ENCODE measurements at places on chromosomes 5 and 9.

- no peaks in the 10 kb centered on the region for H3K27me3 ChIP-seq
- no peaks in the 10 kb centered on the region for H3K36me3 ChIP-seq
- no peak overlapping the region for H3K4me3 ChIP-seq
- H3K27ac ChIP-seq = no peak overlapping the region
- no peaks in the 10 kb centered on the region for H3K4me1 ChIP-seq
Measured at GRCh38 chr5:16480821-16481538, 15.4 kb upstream of the ZNF622 start.

- H3K27me3 ChIP-seq = no peaks in the 10 kb centered on the region
- no peak for DNase-seq
- no peak overlapping the region for H3K4me3 ChIP-seq
Measured at GRCh38 chr5:87185838-87186237, 81.8 kb upstream of the RASA1 start.

- H3K4me3 ChIP-seq = no peak overlapping the region
- H3K27me3 ChIP-seq = no peaks in the 10 kb centered on the region
- H3K36me3 ChIP-seq = no peaks in the 10 kb centered on the region
- DNase-seq = no peak
Measured at GRCh38 chr9:106023455-106023854, 329.1 kb downstream of the TMEM38B start.

DNA sequence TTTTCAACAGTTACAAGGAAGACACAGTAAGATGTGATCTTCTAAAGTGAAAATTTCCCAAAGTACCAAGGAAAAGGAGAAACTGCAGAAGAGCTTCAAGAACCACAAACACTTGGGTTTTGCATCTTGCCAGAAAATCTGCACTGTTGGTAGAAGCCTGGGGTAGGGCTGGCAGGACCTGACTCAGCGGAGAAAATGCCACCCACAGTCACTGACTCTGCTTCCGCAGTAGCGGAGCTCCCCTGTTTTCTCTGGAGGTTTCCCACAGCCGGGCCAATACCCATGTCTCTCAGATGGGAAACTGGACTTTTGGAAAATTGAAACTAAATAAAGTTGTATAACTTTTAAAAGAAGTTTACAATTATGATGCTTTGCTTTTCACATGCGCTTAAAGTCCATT, 104.2 kb downstream of the MEF2C start:
- no peaks in the 10 kb centered on the region for H3K36me3 ChIP-seq
- H3K27me3 ChIP-seq = no peaks in the 10 kb centered on the region
- H3K4me1 ChIP-seq = peaks cover 19% of the 10 kb centered on the region
- H3K4me3 ChIP-seq = peak overlapping the region; percentile 49
- peak overlapping the region; percentile 94 for H3K27ac ChIP-seq

DNA sequence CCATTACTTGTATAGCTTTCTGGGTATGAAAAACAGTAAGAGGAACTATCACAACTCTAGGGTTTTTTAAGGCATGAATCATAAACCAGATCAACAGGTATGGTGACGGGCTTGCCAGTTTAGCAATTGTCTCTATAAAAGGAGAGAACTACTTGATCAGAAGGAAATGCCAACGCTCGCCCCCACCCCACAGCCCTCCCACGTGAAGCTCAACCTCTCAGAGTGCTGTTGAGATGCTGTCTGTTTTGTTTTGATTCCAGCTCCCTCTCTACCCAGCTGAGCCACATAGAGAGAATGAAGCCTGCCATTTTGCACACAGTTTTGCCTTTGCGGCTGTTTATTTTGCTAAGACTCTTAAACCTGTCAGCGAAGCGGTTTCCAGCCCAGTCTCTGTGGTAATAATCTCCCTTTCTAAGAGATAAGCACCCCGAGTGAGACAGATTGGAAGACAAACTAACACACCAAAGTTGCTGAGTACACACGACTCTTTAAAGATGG, 257.9 kb upstream of the ANKRD55 start:
- no peaks in the 10 kb centered on the region for H3K27me3 ChIP-seq
- H3K27ac ChIP-seq = no peak overlapping the region
- no peak for DNase-seq
- H3K4me1 ChIP-seq = no peaks in the 10 kb centered on the region

GRCh38 chr5:87268970-87269377, 1.3 kb downstream of the RASA1 start:
- H3K4me3 ChIP-seq = peak overlapping the region; percentile 98
- no peaks in the 10 kb centered on the region for H3K27me3 ChIP-seq
- H3K27ac ChIP-seq = peak overlapping the region; percentile 95
- no peaks in the 10 kb centered on the region for H3K36me3 ChIP-seq
- no peak for DNase-seq

DNA sequence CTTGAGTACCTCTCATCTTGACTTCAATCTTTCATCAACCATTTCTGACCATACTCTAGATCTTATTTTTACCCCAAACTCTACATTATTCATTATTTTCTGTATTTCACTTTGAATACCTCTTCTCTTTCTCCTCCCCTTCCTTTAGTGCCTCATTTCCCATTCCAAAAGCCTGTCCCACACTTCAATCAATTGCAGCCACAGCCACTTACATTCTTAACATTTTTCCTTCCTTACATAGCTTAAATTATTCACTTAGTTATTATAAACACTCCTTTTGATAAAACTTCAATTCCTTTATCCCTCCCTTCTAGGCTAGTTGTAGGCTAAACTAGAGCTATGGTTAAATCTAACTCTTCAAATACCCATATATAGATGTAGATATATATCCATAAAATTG, 344.0 kb downstream of the PRR16 start:
- H3K27ac ChIP-seq = no peak overlapping the region
- H3K36me3 ChIP-seq = no peaks in the 10 kb centered on the region
- H3K4me3 ChIP-seq = no peak overlapping the region

DNA sequence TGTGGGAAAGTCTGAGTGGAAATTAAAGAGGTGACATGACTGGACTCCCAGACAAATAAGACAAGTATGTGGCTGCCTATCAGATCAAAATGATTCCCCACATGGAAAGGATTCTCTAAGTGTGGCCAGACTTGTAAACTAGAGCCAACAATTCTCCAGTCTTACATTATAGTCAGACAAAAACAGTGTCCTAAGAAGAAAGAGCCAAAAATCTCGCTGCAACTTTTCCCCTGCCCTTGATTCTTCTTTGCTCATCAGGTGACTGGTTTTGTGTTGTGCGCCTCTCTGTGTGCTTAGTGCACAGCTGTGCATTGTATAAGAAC, 164.2 kb upstream of the TARS1 start:
- no peaks in the 10 kb centered on the region for H3K27me3 ChIP-seq
- H3K4me3 ChIP-seq = no peak overlapping the region
- H3K27ac ChIP-seq = no peak overlapping the region
- H3K4me1 ChIP-seq = peaks cover 12% of the 10 kb centered on the region
- DNase-seq = no peak

GRCh38 chr9:131963072-131964030, 116.3 kb downstream of the MED27 start:
- H3K4me3 ChIP-seq = no peak overlapping the region
- no peak overlapping the region for H3K27ac ChIP-seq
- no peaks in the 10 kb centered on the region for H3K27me3 ChIP-seq
- no peak for DNase-seq

DNA sequence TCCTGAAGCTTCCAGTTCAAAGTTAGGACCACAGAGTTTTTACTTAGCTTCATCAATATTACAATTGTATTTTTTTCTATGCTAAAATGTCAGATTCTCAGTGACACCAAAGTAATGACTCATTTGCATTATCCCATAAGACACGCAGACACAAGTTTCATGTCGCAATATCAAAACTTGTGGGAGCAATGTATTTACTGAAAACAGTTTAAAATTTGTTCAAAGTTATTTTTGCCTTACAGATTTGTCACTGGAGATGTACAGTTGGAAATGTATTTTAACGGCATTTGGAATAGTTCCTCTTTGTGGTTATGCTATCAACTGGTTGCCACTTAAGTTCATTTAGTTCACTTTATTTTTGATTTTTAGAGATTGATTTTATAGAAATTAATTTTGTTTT, 36.2 kb upstream of the DAP start:
- no peaks in the 10 kb centered on the region for H3K36me3 ChIP-seq
- DNase-seq = no peak
- H3K27me3 ChIP-seq = no peaks in the 10 kb centered on the region
- H3K27ac ChIP-seq = no peak overlapping the region
- no peaks in the 10 kb centered on the region for H3K4me1 ChIP-seq

DNA sequence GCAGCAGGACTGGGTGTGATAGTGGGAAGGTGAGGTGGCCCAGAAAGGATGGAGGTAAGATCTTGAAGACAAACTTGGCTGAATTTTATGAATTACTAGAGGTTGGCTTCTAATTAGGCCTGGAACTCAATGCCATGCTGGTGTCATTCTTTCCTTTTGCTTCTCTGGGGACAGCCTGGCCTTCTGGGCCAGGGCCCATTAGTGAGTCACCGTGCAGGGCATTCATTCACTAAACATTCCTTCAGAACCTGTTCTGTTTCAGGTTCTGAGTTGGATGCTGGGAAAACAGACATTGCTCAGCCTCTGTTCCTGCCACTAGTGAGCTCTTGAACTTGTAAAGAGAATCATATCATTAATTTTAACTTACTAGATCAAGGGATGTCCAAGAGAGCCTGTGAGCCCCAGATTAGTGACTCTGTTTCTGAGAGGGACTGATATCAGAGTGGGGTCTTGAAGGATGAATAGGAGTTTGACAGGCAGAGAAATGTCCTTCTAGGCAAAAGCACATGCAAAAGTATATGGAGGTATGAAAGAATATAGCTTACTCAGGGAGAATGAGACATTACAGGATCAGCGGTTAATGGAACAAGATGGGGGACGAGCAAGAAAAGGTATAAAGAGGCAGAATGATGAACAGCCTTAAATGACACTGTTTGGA, 66.5 kb downstream of the LHX2 start:
- H3K36me3 ChIP-seq = no peaks in the 10 kb centered on the region
- no peaks in the 10 kb centered on the region for H3K27me3 ChIP-seq
- H3K27ac ChIP-seq = peak overlapping the region; percentile 37
- H3K4me3 ChIP-seq = no peak overlapping the region
- peaks cover 3% of the 10 kb centered on the region for H3K4me1 ChIP-seq

- no peaks in the 10 kb centered on the region for H3K27me3 ChIP-seq
- DNase-seq = peak; percentile 51
- H3K36me3 ChIP-seq = no peaks in the 10 kb centered on the region
- H3K4me1 ChIP-seq = peaks cover 24% of the 10 kb centered on the region
- no peak overlapping the region for H3K27ac ChIP-seq
Measured at GRCh38 chr5:157464519-157465171, 4.6 kb downstream of the NIPAL4 start.

DNA sequence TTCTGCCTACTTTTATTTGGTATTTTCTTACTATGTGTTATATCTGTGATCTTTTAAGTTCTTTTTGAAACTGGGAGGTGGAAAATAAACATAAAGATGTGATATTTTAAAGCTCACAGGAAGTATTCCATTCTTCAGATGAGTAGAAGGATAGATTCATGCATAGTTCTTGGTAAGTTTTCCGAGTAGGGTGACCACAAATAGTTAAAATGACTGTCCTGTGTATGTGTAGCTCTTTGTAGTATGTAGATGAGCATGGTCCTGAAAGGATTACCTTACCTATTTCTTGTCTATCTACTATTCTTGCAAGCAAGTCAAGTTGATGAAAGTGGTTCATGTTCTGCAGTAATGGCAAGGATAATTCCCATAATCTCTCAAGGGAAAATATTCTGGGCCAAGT, 47.7 kb downstream of the SRFBP1 start:
- no peak overlapping the region for H3K4me3 ChIP-seq
- H3K36me3 ChIP-seq = no peaks in the 10 kb centered on the region
- no peak for DNase-seq
- peaks cover 14% of the 10 kb centered on the region for H3K4me1 ChIP-seq

- H3K27me3 ChIP-seq = no peaks in the 10 kb centered on the region
- H3K27ac ChIP-seq = no peak overlapping the region
- no peak overlapping the region for H3K4me3 ChIP-seq
- no peak for DNase-seq
Measured at GRCh38 chr5:135199919-135200318, 165.9 kb upstream of the PITX1 start.

DNA sequence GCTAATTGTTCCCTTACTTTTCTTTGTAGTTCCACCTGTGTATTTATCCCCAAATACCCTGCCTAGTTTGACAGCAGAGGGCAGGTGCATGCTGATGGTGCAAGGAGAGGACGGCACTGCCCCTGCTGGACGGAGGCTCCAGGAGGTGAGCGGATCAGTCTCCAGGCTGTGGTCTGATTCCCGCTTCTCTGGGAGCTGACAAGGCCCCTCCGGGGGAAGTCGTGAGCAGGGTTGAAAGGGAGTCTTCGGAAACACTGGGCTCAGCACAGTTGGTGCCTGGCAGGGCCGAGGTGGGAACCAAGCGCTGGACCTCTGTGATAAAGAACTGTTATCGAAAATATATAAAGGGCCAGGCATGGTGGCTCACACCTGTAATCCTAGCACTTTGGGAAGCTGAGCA, 52.9 kb downstream of the RASGEF1C start:
- H3K27ac ChIP-seq = no peak overlapping the region
- H3K4me3 ChIP-seq = no peak overlapping the region
- no peaks in the 10 kb centered on the region for H3K36me3 ChIP-seq
- H3K4me1 ChIP-seq = no peaks in the 10 kb centered on the region
- DNase-seq = no peak
- no peaks in the 10 kb centered on the region for H3K27me3 ChIP-seq

- H3K4me3 ChIP-seq = no peak overlapping the region
- no peaks in the 10 kb centered on the region for H3K27me3 ChIP-seq
- peak overlapping the region; percentile 75 for H3K27ac ChIP-seq
- H3K36me3 ChIP-seq = peaks cover 9% of the 10 kb centered on the region
Measured at GRCh38 chr5:176381979-176382378, 6.4 kb downstream of the NOP16 start.

DNA sequence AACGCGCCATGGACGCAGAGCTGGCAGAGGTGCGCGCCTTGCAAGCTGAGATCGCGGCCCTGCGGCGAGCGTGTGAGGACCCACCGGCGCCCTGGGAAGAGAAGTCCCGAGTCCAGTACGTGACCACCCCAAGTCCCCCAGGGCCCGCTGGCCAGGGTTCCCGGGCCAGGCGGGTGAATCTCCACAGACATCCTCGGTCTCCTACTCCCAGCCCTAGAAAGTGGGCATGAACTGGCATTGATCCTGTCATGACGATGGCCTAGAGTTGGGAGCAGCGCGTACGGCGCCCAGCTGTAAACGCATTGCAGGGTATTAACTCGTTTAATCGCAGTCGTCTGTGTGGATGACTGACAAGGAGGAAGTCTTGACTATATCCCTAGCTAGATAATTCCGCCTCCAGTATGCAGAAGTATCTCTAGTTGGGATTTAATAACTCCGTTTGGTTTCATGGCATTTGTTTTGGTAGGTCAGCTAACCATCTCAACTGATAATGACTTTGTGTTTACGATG, 293 bp downstream of the CENPP start:
- no peaks in the 10 kb centered on the region for H3K27me3 ChIP-seq
- DNase-seq = no peak
- peak overlapping the region; percentile 95 for H3K27ac ChIP-seq
- peaks cover 2% of the 10 kb centered on the region for H3K36me3 ChIP-seq

- no peaks in the 10 kb centered on the region for H3K36me3 ChIP-seq
- H3K27ac ChIP-seq = no peak overlapping the region
- DNase-seq = no peak
- no peak overlapping the region for H3K4me3 ChIP-seq
- H3K4me1 ChIP-seq = no peaks in the 10 kb centered on the region
Measured at GRCh38 chr5:175868996-175869638, 2.3 kb upstream of the CPLX2 start.
